ENCODE measurements at places on chromosomes 1 and 21.

GRCh38 chr1:197838836-197839235, 63.6 kb upstream of the DENND1B start:
- peak; percentile 60 for DNase-seq

- no peak for DNase-seq
Measured at GRCh38 chr1:217495249-217495648, 135.6 kb downstream of the GPATCH2 start.

DNA sequence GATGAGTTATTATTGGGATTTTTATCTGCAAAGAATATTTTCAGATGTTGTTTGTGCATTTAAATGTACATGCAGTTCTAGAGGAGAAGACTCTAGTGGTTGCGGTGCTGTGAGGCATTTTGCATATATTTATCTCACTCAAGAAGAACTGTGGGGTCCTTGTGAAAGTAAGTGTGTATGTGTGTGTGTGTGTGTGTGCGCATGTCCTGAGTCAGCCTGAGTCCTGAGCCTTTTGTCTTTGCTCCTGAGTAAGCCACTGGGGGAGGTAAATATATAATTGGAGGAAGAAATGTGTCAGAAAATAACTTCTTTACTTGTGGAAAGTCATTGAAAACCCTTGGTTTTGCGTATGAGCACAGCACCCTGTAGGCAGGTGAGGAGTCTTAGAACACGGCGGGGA, 55.6 kb upstream of the CD34 start:
- no peak for DNase-seq

GRCh38 chr21:23131177-23131576, 2133.0 kb downstream of the NCAM2 start:
- DNase-seq = no peak

DNA sequence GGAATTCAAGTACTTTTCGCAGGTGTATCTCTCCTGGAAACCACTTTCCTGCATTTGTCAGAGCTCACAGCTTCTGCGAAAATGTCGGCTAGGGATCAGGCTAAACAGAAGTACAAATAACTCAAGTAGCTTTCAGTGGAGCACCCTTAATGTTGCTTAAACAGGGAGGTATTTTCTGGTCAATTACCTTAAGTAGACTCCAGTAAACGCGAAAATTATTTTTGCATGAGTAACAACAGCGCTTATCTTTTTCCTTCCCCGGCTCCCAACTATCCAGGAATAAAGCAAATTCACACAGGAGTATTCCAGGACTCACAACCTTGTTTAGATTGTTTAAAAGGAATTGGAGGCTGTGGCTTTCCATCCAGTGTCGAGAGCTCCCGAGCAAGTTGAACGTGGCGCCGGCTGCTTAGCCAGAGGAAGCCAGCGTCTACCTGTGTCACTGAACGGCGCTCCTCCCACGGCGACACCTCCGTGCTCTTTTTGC, 7.3 kb upstream of the SIM2 start:
- DNase-seq = no peak

DNA sequence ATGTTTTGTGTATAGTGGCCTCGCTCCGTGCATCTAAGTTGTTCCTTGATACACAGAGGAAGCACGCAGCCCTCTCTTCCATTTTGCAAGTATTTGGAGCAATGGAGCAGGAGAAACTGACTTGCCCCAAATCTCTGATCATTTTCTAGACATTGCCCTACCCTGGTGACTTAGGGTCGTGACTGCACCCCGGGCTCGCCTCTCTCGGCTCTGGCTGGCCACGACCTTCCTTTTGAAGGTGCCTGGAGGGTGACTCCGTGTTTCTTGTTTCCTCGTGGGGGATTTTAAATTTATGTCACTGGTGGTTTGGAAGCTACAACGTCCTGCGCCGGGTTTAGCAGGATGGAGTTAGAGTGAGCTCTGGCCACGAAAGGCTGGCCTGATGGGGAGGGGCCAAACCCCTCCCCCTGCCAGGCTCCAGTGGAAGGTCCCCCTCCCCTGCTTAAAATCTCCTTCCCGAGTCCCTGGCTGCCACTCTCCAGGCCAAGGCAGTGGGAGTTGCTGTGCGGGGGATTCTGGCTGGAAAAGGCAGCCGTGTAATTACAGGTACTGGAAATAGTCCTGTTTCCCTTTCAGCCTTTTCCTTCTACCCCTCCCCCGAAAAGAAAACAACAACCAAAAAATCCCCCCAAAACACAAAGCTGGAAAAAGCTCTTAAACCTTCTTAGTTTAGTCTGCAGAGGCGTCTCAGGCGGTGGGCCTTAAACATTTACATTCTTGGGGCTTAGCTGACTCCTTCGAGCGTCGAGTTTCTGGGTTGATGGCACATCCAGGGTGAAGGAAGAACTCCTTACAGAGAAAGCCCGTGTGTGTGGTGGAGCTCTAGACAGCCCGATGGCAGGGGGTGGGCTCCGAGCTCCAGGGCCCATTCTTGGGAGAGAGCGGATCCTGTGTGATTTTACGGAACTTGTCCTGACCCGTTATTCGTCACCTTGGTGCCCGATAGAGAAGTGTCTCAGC, 28.1 kb downstream of the SPSB1 start:
- no peak for DNase-seq

- DNase-seq = no peak
Measured at GRCh38 chr21:46219591-46220239, 8.9 kb downstream of the LSS start.

DNA sequence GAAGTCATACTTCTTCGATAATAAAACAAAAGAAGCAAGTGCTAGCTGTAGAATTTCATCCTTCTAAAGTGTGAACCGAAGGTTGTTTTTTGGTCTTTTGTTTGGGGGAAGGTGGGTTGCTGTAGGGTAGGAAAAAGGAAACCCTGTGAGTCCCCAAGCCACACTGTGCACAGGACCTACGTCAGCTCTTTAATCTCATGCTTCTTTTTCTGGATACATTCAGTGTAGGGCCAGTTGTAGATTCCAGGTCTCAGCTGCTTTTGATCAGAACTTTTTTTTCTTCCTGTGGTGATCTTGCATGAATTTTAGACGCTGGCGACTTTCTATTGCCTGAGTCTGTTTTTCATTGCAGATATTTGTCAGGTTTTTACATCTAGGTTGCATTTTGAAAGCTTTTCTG, 40.2 kb downstream of the BCL9 start:
- no peak for DNase-seq

DNA sequence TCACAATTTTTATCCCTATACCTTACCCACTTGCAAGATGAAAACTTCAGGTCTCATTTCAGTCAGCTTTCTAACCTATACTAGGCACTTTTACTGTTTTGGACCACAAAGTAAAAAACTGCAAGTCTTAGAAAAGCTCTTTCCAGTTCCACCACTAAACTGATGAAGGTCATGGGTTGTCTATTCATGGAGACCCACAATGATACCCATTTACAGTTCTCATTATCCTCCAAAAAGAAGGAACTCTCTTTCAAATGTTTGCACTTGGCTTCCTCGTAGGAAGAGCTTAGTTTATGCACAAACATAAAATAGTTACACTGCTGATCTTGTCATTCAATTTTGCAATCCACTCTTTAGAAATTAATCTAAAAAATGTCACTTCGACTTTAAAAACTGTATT, 9.3 kb downstream of the ZNF281 start:
- DNase-seq = no peak

DNA sequence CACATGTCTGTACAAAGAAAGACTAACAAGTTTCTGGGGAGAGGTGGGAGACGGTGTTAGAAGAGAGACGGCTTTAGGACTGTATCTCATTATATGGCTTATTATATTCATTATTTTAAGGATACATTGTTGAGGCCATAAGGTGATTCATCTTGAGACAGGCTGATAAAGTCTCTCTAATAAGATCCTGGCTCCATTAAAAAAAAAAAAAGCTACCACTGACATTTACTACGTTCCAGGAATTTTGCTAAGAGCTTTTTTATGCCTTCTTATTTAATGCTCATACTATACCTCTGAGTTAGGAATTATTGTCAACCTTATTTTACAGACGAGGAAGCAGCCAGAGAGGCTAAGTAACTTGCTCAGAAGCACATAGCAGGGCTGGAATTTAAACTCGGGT, 173.7 kb downstream of the GABPA start:
- no peak for DNase-seq

DNA sequence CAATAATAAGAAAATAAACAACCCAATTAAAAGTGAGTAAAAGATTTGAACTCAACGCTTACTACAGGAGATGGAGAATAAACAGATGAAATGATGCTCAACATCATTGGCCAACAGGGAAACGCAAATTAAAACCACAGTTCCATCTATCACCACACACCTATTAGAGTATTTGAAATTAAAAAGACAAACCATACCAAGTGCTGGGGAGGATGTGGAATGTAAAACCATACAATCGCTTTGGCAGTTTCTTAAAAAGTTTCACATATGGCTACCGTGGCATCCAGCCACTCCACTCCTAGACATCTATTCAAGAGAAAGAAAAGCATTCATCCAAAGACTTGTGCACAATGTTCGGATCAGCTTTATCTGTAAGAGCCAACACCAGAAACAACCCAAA, 1.3 kb upstream of the LRRC3 start:
- no peak for DNase-seq

GRCh38 chr1:224739997-224740684, 124.0 kb downstream of the CNIH3 start:
- no peak for DNase-seq

DNA sequence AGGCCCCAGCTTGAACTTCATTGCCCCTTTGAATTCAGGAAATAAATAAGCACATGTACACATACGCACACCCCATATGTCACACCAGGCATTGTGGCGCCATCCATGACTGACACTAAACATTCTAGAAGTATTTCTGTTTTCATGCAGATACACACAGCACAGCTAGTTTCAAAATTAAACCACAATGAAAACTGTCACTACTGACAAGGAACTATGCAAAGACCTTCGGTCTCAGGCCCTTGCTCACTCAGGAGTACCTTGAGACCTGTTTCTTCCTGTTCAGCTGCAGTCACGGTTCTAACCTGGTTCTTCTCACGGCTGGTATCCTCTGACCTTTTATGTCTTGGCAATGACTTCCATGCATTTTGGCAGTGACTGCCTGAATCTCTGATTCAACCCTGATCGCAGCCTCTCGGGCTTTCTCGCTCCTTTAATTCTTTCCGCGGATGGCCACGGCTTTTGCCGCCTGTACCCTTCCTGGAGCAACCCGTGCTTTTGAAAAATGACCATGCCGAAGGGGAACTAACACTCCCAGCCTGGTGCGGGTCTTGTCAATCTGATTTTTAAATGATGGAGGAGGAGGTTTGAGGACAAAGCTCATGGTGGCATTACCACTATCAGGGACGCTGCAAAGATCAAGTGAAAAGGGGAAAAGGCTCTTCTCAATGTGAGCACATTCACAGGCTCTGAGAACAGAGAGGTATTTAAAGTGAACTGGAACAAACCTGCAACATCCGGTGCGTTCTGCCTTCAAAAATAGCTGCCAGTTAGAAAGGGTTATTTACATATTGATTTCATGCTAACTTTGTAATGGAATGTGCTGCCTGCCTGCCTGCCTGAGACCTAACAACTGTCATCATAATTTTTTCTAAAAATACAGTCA, 384.6 kb downstream of the RRAGC start:
- no peak for DNase-seq

DNA sequence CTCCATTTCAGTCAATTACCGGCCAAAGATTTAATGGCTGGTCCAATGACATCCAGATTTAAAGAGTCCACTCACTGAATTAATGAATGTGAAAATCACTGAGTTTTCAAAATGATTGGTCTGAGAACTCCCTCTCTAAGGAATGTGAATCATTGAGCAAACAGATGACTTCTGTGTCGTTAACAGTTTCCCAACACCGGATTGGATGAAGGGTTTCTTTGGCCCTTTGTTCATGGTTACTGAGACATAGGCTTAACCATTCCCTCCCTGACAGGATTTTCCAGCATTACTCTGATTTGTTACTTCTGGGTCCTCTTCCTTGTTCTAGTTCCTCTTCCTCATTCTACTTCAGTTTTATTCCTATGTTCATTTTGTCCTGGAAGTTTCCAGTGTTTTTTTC, 1.5 kb upstream of the CLDN17 start:
- no peak for DNase-seq

GRCh38 chr1:201465698-201466290, 3.2 kb downstream of the PHLDA3 start:
- no peak for DNase-seq

GRCh38 chr1:97364086-97364485, 556.7 kb downstream of the DPYD start:
- DNase-seq = peak; percentile 24
